ENCODE measurements at places on chromosomes 6 and 20.

DNA sequence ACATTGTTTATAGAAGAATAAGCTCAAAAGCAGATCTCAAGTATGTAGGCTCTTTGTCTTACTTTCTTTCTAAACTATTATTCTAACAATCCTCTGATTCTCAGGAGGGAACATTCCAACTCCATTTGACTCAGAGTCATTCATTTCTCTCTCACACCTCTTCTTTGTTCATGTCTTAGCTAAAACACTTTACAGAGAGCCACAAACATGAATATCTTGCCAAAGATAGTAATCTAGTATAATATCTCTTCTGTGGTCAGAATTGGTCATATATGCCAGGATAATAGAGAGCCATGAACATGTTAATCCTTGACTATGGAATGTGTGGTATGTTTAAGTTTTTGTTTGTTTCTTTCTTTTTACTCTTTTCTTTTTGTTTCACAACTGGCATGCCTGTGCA, 456.0 kb upstream of the PTCHD4 start:
- no peak for DNase-seq

GRCh38 chr6:18503593-18504231, 116.6 kb downstream of the RNF144B start:
- DNase-seq = no peak

DNA sequence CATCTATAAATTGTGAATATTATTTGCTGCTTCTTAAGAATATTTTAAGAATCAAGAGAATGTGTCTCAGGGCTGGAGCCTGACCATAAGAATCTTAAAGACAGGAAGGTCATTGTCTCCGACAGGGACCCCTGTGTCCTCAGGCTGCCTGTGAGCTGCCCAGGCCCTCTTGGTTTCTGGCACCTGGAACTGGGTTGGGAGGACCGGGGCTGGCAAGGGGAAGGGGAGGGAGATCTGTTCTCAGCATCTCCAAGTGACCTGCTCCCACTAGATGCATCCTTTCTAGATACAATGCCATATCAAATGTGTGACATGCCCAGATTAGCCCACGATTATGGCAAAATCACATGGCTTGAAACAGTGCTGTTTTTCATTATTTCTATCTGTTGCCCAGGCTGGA, 110.5 kb downstream of the SCML4 start:
- no peak for DNase-seq

DNA sequence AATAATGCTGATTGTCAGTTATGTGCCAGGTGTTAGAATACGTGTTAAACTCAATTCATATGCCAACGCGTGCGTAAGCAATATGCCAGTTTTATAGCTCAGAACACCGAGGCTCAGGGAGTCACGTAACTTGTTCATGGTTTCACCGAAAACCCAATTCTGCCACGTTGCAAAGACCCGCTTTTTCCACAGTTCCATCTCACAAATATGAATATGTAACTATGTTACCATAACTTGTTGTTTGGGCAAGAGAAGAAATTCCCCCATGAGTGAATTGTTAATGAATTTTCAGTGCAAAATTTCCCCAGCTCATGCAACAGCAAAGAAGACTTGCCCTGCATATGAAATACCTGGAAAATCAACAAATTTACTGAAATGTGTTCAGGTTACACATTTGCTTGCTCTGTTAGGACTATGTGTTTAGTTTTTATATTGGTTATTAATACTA, 30.1 kb downstream of the SF3B5 start:
- no peak for DNase-seq

- no peak for DNase-seq
These were observed at the start of gene ZC3H12D for GRCh38 chr6:149484733-149485700. Gene ZC3H12D (minus strand): TSS chr6:149485014. CDS start chr6:149474543, 10,471 bp downstream.

GRCh38 chr6:149024361-149024760, 277.5 kb downstream of the UST start:
- no peak for DNase-seq

DNA sequence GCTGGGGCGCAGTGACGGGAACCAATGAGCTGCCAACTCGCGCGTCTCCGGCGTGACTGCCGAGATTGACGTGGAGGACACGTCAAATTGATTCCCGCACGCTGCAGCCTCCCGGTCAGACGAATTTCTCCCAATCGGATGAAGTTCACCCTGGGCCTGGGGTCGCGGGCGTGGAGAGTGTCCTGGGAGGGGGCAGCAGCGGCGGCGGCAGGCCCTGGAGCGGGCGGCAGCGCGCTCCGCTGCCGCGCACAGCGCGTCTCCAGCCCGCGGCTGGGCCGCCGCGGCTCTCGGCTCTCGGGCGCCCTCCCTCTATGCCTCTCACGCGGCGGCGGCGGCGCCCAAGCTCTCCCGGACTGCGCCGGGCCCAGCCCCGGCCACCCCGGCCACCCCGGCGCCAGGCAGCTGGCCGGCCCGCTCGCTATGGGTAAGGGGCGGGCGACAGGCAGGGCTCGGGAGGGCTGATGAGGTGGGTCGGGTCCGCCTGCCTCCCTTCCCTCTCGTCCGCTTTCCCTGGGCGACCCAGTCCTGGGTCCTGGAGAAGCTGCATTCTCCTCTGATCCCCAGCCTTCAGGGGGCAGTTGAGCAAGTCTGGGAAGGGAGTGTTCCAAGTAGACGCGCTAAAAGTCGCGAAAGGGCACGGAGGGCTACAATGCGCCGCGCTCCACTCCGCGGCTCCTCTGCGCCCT, at the start of gene PAX1:
TSS of gene PAX1 (plus strand) at position 90 of the 686 bp plus-strand sequence. CDS start at position 139, 49 bp downstream.
- no peak for DNase-seq

GRCh38 chr6:81865712-81866111, 113.2 kb upstream of the TENT5A start:
- no peak for DNase-seq

GRCh38 chr20:13913131-13913530, 77.3 kb downstream of the SEL1L2 start:
- no peak for DNase-seq

All from stimulated activated CD8-positive, alpha-beta memory T cell treated with anti-CD3 and anti-CD28 coated beads, Interleukin-15, amount 100 ng/mL, for 24 hours (primary cell).